ENCODE measurements at places on chromosomes 6 and 20.

DNA sequence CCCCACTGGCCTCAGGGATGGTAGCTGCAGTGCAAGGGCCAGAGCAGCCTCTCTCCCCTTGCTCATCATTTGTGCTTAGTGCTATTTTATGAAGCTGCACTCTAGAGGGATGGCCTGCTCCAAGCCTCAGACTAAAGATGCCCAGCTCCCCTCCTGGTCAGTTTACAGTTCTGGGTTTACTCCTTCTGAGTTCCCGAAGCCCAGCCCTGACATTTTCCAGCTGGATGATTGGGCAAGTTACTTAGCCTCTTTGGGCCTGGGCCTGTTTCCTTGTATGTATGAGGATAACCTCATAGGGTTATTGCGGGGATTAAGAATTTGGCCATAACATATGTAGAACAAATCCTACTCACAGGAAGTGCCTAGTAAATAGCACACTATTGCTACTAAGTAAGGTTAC lies 31.8 kb upstream of the EMILIN3 start:
- DNase-seq, result no peak

GRCh38 chr20:32075534-32075933 lies 23.5 kb downstream of the HCK start:
- no peak for DNase-seq

DNA sequence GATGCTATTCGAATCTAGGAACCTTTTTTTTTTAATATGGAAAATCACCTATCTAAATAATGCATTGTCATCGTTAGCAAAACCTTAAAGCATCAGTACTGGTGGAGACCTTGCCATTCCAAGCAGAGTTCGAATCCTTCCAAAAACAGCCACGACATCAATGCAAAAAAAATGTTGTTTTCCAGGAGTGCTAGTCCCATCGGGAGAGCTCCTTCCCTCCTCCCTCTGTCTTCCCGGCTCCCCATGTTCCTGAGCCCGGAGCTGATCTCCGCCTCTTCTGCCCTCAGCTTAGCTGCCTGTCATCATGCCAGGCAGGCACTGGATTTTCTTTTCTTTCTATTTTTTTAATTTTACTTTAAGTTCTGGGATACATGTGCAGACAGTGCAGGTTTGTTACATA lies 153.6 kb upstream of the QKI start:
- no peak for DNase-seq

DNA sequence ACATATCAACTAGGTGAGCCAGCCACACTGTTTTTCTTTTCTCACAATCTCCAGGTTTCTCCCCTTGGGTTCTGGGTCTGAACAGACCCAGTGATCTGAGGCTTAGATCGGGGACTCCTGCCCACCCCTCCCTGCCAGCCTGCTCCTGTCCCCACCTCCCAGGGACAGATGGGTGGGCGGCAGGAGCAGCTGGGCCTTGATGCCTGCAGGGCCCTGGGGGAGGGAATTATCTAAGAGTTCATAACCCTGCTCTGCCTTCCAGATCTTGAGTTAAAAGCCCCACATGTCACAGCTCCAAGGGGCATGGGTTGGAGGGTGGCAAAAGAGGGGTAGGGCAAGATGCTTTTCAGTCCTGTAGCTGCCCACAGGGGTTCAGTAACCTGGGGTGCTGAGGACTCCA lies 5.2 kb upstream of the XKR7 start:
- DNase-seq, result no peak

DNA sequence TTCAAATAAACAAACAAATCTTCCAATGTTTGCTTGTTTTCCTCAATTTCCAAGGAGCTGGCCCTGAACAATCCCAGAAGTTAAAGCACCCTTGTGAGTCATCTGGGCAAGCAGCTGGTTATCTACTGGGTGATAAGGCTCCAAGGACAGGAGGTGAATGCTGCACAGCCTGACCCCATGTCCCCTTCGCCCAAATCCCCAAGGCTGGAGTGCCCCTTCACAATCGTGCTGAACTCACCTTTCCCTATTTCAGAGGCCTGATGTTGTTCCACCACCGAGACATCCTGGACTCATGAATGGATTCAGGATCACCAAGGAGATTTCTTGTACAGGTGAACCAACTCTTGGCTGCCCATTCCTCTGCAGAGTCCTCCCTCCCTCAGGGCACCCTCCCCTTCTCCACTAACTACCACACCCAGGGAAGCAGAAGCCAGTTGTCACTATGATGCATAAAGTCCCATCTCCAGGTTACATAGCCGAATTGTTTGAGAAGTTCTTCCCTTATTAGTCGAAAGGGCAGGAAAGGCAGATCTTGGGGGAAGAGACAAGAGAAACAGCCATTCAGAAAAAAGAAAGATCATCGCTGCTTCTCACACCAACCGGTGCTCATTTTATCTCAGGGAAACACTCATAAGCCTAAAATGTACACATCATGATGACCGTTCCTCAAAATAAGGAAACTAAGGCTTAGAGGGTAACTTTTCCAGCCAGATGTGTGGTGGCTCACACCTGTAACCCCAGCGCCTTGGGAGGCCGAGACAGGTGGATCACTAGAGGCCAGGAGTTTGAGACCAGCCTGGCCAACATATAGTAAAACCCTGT lies 138.8 kb upstream of the RREB1 start:
- no peak for DNase-seq

GRCh38 chr6:40894962-40895799 lies 143.8 kb downstream of the UNC5CL start:
- DNase-seq, result no peak

DNA sequence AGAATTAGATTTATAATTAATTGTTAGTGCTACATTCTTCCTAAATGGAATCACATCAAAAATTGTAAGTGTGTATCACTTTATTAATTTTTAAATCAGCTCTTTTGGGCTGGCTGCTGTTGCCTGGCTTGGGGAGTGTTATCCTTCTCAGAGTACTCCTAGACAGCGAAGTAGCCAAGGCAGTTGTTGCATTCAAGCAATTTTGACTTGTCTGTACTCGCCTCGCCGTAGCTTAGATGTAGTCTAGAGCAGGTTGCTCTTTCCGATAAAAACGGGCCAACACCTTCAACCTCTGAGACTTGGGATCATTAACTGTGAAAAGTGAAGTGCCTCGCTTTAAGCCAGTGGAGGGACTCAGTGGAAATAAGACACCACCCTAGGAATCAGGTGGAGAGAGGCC lies 151.3 kb downstream of the FARS2 start:
- no peak for DNase-seq

GRCh38 chr6:130158056-130158455 lies 64.7 kb downstream of the SAMD3 start:
- no peak for DNase-seq

DNA sequence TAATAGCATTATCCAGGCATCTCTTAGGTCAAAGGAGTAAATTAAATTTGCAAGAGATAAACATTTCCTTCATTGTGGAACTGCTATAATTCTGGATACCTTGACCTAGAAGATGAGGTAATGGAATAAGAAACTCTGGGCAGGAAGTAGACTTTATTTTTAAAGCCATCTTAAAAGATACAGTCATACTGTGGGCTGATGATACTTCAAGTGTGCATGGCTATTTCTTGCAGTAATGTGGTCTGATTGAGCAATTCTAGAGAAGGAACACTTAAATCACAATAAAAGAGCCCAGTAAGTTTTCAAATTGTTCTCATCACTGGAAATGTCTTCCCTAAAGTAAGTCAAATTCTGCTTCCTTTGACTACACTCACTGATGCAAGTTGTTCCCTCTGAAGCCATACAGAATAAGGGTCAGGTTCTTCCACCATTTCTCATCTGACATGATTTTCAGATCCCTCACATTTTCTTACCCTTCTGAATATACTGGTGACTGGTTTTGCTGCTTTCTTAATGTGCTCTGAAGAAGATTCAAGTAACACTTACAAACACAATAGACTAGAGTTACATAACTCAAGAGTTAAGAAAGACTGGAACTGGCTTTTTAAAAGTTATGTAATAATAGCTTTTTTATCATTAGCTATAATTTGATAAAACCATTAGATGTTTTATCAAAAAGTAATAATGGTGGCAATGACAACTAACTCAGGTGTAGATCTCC lies 62.6 kb upstream of the TMEM244 start:
- DNase-seq, result no peak

GRCh38 chr6:103277936-103278335 lies 1581.8 kb downstream of the HACE1 start:
- DNase-seq, result no peak

- peak; percentile 35 for DNase-seq
Observed at GRCh38 chr6:166341464-166341863, 881 bp downstream of the SFT2D1 start.

GRCh38 chr6:158409451-158409850 lies 97.2 kb downstream of the TULP4 start:
- no peak for DNase-seq

- no peak for DNase-seq
Observed at GRCh38 chr6:167652701-167653095, 174.0 kb upstream of the AFDN start.

DNA sequence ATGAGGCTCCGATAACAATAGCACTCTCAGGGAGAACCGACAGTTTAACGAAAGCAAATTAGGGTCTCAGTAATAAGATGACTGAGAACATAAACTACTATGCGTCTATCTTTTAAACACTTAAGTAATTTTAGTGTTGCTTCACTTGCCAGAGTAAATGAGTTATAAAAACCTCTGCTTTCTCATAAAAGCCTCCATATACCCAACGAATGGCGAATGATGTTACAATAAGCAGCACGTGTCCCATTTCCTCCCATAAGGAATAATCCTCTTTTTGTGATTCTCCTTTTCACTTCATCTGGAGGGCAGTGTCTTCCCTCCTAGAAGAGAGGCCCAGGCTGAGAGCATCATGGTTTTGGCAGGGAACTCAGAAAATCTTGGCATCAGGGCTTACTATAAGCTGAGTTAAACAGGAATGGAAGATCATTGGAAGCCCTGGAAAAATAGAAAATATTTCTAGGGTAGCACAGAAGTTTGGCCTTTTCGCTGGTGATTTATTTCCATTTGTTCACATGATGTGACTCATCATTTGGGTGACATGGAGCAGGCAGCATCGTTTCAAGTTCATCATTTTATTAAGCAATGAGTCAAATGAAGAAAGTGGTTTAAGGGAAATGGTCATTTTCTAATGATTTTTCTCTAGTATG lies 255.4 kb downstream of the ATXN1 start:
- DNase-seq, result no peak

- DNase-seq, result no peak
Observed at GRCh38 chr6:112835078-112835477, 487.9 kb downstream of the RFPL4B start.

DNA sequence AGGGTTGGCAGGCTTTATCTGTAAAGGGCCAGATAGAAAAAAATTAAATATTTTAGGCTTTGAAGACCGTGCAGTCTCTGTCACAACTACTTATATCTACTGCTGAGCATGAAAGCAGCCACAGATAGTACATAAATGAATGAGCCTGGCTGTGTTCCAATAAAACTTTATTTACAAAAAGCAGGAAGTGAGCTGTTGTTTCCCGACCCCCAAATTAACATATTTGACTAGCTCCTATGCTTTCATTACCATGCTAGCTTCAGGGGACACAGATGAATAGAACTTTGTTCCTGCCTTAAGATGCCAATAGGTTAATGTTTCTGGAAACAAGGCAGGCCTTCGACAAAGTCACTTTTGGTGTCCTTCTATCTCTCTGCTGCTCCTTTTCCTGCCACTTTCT lies 1058.0 kb upstream of the FLRT3 start:
- no peak for DNase-seq

GRCh38 chr6:92820601-92821000 lies 598.8 kb downstream of the EPHA7 start:
- no peak for DNase-seq

- no peak for DNase-seq
Observed at GRCh38 chr6:33211136-33211535, 2.8 kb downstream of the RING1 start.

- no peak for DNase-seq
Observed at GRCh38 chr6:157530724-157531168, 149.8 kb downstream of the ZDHHC14 start.

DNA sequence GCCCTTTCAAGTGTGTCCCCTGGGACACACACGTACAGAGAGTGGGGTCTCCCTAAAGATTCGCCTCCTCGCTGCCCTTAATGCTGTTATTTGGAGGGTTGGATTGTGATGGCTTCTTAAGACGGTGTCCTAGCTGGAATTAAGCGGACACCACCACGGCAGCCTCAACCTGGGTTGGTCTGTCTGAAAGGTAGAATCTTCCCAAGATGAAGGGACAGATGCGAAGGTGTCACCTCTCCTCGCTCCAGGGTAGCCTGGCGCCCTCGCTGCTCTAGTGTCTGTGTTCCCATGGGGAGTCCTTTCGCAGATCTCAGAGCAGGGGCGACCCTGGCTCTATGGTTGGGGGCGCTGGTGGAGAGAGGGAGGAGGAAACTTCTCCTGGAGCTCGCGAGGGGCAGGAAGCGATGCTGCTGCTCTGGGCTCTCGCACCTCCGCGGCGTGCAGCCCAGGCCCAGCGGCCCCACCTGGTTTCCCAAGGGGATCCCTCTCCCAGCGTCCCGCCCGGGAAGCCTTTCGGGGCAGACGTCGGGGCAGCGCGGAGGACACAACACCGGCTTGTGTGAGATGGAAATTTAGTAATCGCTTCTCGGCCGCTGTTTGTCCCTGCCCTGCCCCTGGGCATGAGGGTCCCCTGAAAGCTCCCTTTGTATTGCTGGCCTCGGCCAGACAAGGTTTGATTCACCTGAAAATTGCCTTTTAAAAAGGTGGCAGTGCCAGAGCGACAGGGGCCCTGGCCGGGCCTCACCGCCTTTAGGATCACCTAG lies 1.7 kb downstream of the RSPO3 start:
- DNase-seq, result no peak

- no peak for DNase-seq
Observed at GRCh38 chr20:49916146-49917002, 1.0 kb upstream of the SPATA2 start.

- no peak for DNase-seq
Observed at GRCh38 chr20:55580475-55580874, 424.8 kb downstream of the CBLN4 start.

DNA sequence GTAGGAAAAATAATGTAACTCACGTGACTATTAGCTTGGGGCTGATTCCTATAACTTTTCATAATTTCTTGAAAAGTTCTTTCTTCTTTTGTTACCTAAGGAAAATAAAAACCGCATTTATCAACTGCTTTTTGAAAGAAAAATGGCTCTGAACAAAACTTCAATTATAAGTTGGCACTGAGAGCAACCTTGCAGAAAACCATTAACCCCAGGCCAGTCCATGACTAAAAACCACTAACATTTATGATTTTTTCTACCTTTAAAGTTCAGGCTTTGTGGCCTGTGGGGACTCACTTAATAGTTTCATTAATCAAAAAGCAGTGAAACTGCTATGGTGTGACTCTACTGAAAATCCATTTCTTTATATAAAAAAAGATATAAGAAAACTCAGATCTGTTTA lies 69.1 kb upstream of the SAMHD1 start:
- no peak for DNase-seq

GRCh38 chr20:60125513-60125912 lies 167.3 kb downstream of the CDH26 start:
- no peak for DNase-seq

DNA sequence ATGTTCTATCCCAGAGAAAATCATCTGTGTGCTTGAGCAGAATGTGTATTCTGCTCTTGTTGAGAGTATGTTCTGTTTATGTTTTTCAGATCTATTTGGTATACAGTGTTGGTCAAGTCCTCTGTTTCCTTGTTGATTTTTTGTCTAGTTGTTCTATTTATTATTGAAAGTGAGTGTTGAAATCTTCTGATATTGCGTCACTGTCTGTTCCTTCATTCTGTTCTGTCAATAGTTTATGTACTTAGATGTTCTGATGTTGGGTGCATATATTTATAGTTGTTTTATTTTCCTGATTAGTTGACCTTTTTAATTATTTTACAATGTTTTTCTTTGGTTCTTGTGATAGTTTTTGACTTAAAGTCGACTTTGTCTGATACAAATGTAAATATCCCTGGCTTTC lies 458.7 kb upstream of the HSF2 start:
- DNase-seq, result no peak

Data from CD4-positive, alpha-beta T cell treated with Interleukin-4 for 1 hour (primary cell).